ENCODE measurements at places on chromosomes 16 and 17.

- DNase-seq: no peak
Observed at GRCh38 chr16:85569615-85570212, 43.4 kb upstream of the GSE1 start.

GRCh38 chr17:21082001-21082436 is 39.2 kb upstream of the USP22 start:
- no peak for DNase-seq

- no peak for DNase-seq
Observed at GRCh38 chr17:35142467-35142796, 329 bp upstream of the NLE1 start.

GRCh38 chr17:80675438-80676095 is 130.9 kb downstream of the RPTOR start:
- DNase-seq: no peak

- no peak for DNase-seq
Observed at GRCh38 chr16:21276090-21276489, 2.0 kb downstream of the CRYM start.

DNA sequence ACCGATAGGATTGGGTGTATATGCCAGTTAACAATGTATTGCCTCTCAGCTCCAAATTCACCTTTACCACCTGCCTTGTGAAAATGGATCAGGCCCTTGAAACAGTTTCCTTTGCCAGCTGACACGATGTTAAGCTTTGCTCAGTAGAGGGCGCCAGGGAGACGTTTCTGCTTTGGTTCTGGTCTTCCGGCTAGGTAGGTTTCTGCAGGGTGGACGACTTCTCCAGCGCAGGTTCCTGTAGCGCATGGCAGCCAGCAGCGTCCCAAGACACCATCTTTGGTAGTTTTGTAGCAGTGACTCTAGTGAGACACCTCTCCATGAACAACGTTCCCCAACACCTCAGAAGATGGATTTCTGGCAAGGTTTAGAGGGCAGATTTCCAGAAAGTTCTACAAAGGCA is 24.0 kb downstream of the SYCE1L start:
- DNase-seq: no peak

GRCh38 chr17:60435244-60436167 is 13.2 kb downstream of the CHCT1 start:
- DNase-seq: peak; percentile 85

- no peak for DNase-seq
Observed at GRCh38 chr17:68101075-68101986, 65.8 kb downstream of the KPNA2 start.

DNA sequence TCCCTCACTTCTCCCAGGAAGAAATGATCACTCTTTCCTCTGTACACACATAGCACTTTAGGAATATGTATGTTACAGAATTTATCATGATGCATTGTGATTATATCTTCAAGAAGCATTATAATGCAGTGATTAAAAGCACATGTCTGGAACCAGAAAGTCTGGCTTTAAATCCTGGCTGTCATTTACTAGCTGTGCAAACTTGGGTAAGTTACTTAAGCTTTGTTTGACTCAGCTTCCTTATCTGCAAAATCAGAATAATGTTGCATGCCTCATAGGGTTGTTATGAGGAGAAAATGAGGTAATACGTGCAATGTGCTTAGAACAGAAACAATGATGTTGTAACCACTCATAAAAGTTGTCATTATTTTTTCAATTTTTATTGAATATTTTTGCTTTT is 156.3 kb upstream of the ZKSCAN2 start:
- no peak for DNase-seq

GRCh38 chr17:68544111-68544915 is 32.1 kb downstream of the PRKAR1A start:
- DNase-seq: no peak

DNA sequence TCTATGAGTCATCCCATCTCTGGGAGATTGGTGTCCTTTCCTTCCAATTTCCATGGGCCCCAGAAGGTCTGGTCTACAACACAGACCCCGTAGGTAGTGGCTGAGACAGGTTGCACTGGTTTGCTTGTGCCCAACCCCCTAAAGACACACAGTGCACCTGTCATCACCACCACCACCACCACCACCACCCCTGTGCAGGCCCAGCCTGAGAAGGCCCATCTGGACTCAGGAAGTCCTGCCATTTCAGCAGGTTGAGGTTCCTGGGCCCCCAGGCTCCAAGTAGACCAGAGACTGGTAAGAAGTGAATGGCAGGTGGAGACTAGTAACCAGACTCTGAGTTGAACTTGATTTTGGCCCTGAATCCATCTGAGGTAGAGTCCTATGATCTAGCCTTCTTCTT is 25.9 kb upstream of the PHB1 start:
- DNase-seq: no peak

GRCh38 chr16:78102865-78103264 is 3.4 kb downstream of the WWOX start:
- DNase-seq: no peak

DNA sequence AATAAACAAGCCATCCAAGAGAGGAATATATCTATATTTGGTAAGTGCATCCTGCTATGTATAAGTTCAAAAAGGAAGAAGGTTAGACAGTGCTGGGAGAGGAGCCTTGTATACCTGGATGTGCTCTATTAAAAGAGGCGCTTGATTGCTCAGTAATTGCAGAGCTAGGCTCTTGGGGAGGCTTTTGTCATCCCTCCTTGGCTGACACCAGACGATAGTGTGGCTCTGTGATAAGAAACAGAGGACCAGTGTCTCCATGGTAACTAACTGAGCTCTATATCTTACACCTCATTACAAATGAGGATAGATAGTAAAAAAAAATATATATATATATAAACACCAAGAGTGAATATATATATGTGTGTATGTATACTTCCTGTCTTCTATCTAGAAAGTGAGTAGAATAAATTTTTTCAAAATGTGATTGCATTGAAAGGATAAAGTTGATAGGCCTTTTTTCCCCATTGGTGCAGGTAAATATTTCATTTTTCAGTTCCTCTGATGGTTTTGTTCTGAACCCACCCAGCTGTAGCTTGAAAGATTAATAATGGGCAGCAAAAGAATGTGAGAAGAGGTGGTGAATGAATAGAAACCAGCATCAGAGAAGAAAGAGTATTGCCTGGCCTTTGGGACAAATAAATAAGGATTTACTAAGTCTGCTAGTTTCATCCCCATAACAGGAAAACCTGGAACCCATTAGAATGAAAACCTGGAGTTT is 303.7 kb downstream of the ZFHX3 start:
- DNase-seq: no peak

- peak; percentile 64 for DNase-seq
Observed at GRCh38 chr17:43878260-43879175, 28.8 kb downstream of the MPP2 start.

DNA sequence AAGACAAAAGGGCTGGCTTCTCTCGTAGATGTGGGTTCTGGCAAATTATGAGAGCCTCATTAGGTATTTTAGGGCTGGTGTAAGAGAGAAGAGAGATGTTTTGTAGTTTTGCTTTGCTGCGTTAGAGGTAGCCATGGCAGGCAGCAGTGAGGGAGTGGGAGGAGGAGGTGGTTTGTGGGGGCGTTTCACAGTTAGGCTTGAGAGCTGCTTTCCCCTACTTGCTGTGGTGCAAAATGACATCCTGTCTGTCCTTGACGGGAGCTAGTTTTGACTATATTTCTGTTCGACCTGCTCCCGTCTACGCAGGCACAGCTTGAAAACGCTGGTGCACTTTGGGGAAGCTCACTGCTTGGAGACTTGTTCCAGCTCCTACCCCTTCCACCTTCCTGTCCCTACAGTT is 75.5 kb downstream of the SLC5A11 start:
- DNase-seq: no peak

DNA sequence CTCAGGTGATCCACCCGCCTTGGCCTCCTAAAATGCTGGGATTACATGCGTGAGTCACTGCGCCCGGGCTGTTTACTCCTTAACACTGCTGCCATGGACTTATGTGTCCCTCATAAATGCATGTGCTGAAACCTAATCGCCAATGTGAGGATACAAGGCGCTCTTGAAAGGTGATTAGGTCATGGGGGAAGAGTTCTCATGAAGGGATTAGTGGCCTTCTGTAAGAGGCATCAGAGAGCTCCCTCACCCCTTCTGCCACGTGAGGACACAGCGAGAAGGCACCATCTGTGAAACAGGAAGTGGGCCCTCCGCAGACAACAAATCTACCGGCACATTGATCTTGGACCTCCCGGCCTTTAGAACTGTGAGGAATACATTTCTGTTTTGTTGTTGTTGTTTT is 19.1 kb downstream of the ITPRIPL2 start:
- no peak for DNase-seq

DNA sequence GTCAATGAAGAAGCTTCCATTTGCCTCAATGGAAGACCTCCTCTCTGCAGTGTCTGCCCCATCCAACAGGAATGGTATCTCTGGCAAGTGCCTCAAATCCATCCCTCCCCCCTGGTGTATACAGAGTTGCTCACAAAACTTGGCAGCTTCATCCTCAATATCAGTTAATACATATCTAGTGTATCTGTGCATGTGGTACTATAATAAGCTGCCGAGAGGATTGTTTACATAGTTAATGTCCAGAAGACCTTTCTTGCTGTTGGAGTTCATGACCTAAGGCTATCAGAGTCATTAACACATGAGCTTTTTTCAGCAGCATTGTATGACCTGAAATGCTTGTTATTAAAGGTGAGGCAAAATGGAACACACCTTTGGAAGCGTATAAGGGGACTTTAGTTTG is 14.0 kb upstream of the RASL10B start:
- no peak for DNase-seq

- DNase-seq: no peak
Observed at GRCh38 chr17:67818110-67819002, 6.9 kb upstream of the BPTF start.

DNA sequence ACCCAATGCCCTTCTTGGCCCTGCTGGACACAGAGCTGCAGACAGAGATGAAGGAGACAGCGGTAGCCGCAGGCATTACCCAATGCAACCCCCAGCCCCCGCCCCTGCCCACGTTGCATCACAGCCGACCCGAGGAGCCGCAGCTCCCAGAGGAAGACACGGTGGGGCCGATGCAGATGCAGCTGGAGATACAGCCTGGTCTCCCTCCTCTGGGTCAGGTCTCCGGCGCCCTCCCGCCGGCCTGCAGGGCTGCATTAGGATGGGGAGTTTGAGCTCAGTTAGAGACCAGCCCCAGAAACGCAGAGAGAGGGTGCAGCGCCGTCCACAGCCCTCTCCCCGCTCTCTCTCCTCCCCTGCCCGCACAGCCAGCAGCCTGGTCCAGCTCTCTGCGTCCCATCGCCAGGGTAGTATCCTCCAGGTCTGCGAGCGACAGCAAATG is 19.4 kb upstream of the UBE2I start:
- DNase-seq: no peak

DNA sequence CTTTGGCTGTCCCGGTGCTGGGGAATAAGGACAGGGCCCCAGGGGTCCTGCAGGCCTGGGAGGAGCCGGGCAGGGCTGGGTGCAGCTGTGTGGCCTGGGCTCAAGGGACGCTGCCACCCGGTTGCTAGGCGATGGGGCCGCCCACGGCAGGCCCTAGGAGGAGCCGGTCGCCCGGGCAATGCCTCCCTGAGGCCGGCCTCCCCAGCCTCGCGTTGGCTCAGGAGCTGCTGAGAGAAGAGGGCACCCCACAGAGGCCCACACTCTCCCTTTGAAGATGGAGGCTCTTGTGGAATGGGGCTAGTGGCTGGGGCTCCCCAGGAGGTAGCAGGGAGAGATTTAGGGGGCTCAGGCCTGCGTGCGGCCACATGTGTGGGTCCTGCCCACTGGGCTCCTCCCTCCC is at the start of gene CIBAR2:
Gene CIBAR2, minus strand, starts transcription at position 109 of the 400 bp plus-strand sequence. CDS start 120 bp downstream, outside the sequence.
- DNase-seq: no peak

DNA sequence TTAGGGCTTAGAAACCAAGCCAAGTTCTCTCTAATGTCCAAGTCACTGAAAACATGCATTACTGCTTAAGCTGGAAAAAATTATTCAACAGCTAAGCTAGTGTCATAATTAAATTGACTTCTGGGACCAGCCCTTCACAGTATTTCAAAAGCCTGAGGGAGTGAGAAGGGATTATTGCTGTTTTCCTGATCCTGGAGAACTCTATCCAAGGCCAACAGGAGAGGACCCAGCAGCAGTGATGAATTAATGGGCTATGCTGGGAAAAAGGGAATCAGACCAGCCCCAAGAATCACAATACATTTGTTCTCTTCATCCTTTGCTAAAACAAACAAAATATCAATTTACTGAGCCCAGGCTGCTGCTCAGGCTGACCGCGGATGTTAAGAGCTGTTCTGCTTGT is 34.5 kb upstream of the CLEC3A start:
- DNase-seq: no peak

GRCh38 chr17:12114686-12115418 is 94.2 kb downstream of the MAP2K4 start:
- no peak for DNase-seq

GRCh38 chr16:57775661-57776469 is 26.4 kb downstream of the KIFC3 start:
- no peak for DNase-seq

GRCh38 chr16:75264457-75264998 is 13.1 kb upstream of the BCAR1 start:
- no peak for DNase-seq

DNA sequence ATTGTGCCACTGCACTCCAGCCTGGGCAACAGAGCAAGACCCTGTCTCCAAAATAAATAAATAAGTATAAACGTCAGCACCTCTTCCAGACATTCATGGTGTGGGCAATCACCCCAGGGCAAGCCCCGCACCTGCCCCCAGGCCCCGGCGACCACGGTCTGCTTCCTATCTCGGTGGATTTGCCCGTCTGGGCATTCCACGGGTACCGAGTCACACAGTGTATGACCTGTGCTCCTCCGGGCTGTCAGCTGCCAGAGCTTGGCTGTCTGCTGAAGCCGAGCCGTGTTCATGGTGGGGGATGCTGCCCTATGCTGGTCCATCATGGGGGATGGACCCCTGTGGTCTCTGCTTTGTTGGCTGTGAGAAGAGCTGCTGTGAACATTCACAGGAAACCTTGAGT is 15.4 kb downstream of the CYBC1 start:
- no peak for DNase-seq

DNA sequence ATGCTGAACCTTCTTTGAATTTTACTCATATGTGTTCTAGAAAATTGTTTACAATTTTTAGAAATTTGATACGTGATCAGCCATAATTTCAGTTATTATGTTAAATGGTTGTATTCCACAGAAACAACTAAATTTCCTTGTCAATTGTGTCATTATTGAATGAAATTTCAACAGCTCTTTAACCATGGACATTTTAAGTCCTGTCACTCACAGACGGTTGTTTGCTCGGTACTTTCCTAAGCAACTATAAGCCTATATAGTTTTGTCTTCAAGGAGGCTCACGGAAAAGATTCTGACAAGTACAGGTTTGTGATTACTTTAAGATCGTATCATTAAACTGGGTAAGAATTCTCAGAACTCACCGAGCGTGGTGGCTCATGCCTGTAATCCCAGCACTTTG is 31.8 kb downstream of the SLC39A11 start:
- no peak for DNase-seq

DNA sequence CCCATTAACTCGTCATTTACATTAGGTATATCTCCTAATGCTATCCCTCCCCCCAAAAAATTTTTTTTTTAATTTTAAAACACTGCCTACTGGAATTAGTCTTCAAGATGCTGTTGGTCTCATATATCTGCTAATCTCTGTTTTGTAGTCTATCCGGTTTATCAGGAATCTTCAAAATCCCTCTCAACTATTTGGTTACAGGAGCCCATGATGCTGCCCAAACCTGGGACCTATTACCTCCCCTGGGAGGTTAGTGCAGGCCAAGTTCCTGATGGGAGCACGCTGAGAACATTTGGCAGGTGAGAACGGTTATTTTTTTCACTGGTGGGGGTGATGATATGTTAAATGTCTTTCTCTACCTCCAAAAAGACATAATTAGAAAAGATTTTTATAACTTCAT is 6.9 kb downstream of the TEN1 start:
- no peak for DNase-seq

- DNase-seq: no peak
Observed at GRCh38 chr16:1947369-1947670, 4.3 kb upstream of the MSRB1 start.

- DNase-seq: peak; percentile 40
Observed at GRCh38 chr17:67891481-67892119, 66.3 kb downstream of the BPTF start.
